Left forelimb (tissue), 1 donor: ENCODE measurements at places on chromosomes 4 and X.

- DNase-seq: no peak
Measured at GRCh38 chr4:33063241-33063640, 2343.1 kb downstream of the PCDH7 start.

- no peak for DNase-seq
Measured at GRCh38 chrX:115571712-115572111, 10.7 kb downstream of the PLS3 start.

GRCh38 chrX:104253567-104254441 lies 929 bp downstream of the ESX1 start:
- DNase-seq: no peak

- DNase-seq: no peak
Measured at GRCh38 chr4:98203332-98204235, 57.6 kb upstream of the RAP1GDS1 start.

GRCh38 chr4:94446386-94446785 lies 5.4 kb upstream of the PDLIM5 start:
- DNase-seq: no peak

DNA sequence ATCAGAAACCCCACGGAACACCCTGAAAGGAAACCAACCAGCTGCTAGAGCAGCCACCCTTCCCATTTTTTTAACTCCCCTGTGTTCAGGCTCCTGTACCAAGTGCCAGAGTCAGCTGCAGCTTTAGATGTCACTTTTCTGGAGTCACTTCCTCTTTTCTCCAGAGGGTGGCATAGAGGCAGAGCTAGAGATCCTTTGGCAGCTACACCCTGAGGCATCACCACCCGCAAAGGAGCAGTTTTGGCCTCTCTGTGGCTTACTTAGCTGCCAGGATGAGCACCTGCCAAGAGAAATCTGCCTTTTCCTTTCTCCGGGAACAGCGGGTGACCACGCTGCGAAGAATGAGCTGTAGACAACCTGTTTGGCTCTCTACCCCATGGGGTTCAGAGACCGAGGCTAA lies 58.0 kb upstream of the CHRDL1 start:
- DNase-seq: no peak

GRCh38 chr4:26854701-26855100 lies 5.9 kb upstream of the STIM2 start:
- no peak for DNase-seq

DNA sequence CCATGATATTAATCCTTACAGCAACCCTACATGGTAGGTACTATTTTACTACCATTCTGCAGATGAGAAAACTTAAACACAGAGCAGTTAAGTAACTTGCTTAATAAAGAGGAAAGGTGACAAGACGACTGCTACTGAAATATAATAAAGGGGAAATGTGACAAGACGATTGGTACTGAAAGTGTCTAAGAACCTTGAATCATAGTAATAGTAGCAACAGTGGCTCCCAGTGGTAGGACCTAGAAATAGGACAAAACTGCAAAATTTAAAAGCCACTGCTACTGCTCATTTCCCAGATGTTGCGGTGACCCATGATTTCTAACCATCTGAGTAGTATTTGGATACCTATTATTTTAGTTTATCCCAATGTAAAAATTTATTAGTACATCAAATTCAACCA lies 89.5 kb downstream of the TASL start:
- DNase-seq: no peak

DNA sequence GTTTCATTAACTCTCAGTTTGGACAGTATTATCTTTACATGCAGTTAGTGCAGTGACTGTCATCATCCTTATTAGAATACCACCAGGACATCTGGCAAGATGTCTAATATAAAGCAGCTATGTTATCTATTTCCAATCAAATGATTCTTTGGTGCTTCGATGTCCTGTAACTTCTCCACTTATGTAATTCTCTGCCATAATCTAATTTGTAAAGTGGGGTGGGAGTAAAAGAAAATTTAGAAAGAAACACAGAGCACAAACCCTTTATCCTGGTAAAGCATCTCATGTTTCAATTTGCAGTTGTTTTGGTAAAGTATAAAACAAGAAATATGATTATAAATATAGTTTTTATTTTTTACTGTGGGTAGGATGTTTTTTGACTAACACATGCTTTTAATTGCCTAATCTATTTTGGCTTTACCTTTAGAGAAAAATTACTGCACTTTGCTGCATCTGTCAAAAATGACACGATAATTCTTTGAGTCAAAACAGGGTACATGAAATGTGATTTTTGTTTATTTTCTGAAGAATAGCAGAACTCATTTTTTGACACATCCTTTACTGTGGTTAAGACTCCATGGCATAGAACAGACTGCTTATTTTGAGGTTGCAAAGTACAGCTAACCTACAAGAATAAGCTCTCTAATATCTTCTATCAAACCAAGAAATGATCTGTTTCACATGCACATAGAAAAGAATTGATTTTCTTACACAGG lies 382.9 kb downstream of the RPA4 start:
- no peak for DNase-seq

GRCh38 chr4:108561116-108561515 lies 59.3 kb upstream of the RPL34 start:
- no peak for DNase-seq

DNA sequence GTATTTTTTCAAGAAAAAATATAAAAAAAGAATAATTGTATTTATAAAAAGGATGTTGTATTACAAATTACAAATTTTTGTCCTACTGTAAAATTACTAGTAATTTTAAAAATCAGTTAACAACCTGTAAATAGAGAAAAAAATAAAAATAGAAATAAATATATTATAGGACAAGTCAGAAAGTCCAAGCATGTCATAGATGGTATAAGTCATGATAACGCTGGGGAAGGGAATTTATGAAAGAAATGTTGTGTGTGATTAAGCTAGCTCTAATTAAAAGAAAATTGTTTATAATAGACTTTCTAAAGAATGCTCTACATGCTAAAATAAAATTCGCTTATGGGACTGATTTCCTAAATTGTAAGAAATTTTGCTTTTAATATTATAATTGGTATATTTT lies 2329.9 kb downstream of the ARAP2 start:
- no peak for DNase-seq

DNA sequence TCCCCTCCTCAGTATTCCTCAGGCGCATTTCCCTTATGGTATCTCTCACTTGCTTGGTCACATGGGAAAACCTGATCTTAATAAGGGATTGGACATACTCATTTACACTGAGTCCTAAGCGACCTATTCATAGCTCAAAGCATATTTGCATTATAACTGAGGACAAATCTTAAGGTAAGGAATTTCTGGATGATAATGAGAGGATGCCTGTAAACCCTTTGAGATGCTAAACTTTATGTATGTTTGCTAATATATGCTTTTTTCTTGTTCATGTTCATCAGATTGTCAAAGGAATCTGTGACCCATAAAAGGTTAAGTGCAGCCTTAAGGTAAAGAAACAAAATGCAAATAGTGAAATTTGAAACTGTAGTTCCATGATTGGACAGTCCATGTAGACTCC lies 53.8 kb upstream of the TRPC5OS start:
- DNase-seq: no peak

GRCh38 chrX:145735036-145735435 lies 82.6 kb upstream of the SLITRK2 start:
- no peak for DNase-seq

GRCh38 chr4:2940267-2941137 lies 22.7 kb downstream of the NOP14 start:
- peak; percentile 41 for DNase-seq

DNA sequence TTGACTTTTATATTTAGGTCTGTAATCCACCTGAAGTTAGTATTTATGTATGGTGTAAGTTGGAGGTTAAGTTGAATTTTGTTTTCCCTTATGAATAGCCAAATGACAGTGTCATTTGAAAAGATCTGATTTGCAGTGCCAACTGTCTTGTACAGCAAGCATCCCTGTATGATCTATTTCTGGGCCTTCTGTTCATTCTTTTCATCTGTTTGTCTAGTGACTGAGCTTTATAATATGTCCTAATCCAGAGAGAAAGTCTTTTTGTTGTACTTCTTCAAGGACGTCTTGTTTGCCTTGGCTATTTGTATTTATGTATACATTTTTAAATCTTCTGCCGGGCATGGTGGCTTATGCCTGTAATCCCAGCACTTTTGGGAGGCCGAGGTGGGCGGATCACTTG lies 39.6 kb downstream of the CDKL5 start:
- DNase-seq: no peak

- DNase-seq: no peak
Measured at GRCh38 chr4:24405341-24405740, 179.0 kb downstream of the DHX15 start.

DNA sequence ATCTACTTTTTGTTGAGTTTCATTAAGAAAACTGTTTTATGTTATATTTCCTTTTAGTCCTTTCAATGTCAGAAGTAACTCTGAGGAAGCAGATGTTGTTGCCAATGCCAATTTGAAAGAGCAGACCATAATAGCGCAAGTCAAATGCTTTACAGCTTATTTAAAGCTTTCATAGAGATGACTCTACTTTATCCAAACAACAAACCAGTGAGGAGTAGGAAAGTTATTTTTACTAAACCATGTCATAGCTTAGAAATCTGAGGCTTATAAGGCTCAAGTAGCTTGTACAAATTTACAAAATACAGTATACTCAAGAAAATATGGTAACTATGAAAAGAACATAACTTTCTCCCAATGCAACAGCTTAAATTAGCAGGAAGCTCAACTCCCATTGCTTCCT lies 40.1 kb upstream of the SPOCK3 start:
- DNase-seq: no peak

- no peak for DNase-seq
Measured at GRCh38 chr4:7745301-7745885, 194.3 kb downstream of the AFAP1 start.

DNA sequence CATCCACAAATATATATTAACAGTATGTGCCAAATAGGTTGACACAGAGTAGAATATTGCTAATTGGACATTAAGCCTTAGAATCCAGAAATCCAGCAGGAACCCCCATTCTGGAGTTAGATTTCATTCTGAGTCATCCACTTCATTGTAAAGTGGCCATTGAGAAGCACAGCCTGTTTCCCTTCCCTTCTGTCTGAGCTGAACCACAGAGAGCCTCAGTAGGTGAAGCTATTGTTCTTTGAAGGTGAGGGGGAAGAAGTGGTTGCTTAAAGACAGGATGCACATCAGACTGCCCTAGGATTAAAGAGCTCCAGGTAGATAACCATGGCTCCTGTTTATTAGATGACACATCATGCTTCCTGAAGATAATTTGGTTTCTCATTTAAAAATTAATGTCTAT lies 30.6 kb upstream of the MCF2 start:
- DNase-seq: no peak

DNA sequence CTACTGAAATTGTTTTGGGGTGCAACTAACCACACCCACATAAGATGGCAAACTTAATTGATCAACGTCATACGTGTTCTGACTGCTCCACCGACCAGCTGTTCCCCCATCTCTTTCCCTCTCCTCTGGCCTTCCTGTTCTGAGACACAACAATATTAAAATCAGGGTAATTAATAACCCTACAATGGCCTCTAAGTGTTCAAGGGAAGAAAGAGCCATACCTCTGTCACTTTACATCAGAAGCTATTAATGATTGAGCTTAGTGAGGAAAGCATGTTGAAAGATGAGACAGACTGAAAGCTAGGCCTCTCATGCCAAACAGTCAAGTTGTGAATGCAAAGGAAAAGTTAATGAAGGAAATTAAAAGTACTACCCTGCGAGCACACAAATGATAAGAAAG lies 173.9 kb upstream of the FTHL17 start:
- no peak for DNase-seq

DNA sequence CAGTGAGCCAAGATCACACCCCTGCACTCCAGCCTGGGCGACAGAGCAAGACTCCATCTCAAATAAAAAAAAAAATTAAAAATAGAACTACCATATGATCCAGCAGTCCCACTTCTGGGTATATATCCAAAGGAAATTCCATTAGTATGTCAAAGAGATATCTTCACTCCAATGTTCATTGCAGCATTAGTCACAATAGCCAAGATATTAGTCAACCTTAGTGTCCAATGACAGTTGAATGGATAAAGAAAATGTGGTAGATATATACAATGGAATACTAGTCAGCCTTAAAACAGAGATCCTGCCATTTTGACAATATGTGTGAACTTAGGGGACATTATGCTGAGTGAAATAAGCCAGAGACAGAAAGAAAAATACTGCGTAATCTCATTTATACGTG lies 49.4 kb downstream of the C4orf46 start:
- no peak for DNase-seq

DNA sequence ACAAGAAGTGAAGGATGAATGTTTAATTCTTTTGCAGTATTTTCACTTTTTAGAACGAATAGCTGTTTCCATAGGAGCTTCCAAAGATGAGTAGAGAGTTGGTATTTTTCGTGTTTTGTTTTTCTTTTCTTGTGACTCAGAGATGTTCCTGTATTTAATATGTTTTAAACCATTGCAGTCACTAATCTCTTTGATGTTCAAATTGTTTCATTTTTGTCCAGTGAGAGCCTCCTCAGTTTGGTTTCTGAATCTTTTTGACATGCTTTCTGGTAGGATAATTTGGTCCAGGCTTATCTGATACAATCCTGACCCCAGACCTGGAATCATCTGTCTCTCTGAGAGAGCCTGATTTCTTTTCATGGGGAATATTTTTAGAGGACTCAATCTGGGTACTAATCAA lies 41.6 kb downstream of the BEX3 start:
- no peak for DNase-seq

- DNase-seq: no peak
Measured at GRCh38 chr4:142696334-142697122, 149.6 kb downstream of the INPP4B start.

GRCh38 chr4:118918388-118918787 lies 29.7 kb downstream of the SYNPO2 start:
- DNase-seq: no peak

DNA sequence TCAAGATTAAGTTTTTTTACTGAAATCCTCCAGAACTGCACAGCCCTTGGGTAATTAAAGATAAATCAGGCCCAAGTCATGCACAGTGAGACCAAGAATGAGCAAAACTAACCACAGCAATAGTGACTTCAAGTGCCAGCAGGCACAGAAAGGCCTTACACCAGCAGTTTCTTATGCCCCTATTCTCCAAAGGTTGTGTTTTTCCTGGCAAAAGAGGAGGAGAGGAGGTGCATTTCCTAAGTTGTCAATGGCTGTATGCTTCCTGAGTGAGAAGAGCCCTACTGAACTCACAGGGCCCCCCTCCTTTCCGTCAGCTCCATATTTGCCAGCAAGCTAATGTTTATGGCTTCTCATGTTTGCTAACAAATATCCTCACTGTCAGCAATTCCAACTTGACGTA lies 418.7 kb upstream of the INTU start:
- DNase-seq: no peak

- no peak for DNase-seq
Measured at GRCh38 chr4:159547645-159548308, 444.9 kb downstream of the RAPGEF2 start.
